ENCODE measurements at places on chromosomes 6 and 20. TPM values are rescaled to one million over a fixed set of nuclear protein-coding genes. Genes with fewer than 3 reads are reported as not detected.

The PPP1R16B gene
- total RNA-seq, result 16.8 TPM

DNA sequence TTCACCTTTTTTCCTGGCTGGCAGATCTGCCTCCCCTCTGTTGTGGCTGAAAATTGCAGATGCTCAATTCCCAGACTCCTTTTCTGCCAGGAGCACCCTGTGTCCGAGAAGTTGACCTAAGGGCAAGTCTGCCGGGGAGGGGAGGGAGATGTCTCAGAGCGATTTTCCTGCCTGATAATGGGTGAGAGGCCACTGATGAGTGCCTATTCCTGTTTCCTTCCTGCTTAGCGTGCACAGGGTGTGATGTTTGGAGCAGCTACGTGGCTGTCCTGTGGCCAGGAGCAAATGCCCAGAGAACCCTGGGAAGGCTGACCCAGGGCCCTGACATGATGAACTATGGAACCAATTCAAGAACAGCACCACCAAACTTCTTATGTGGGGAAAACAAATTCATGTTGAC, 22.5 kb downstream of the SOX4 start:
- no peak for DNase-seq

DNA sequence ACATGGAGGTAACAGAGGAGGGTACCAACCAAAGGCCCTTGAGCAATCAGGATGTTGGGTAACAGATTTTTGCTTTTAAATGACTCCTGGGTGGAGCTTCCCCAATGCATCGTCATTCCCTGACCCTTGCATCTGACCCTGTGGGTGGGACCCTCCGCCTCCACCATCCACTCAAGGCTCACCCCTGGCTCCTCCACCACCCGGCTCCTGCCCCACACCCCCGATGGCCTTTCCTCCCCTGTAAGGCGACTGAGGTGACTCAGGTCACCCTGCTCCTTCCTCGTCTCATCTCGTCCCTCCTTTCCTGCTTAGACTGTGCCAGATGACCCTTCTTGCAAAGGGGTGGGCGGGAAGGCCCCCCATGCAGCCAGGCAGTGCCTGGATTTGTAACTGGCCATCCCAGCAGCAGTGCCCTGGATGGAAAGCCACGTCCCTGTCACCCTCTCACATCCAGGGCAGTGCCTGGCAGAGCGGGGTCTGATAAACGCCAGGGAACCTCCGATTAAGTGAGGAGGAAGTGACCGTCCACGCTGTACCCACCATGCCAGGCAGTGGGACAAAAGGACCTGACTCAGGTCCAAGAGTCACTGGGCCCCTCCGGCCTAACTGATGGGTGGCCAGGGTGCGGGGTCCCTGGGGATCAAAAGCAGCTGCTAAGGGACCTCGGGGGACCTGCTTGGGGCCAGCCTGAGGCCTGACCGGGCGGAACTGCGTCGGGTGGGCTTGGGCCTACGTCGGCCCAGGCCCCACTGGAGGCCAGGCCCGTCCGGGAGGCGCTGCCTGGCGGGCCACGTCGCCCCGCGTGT, 624 bp upstream of the NPEPL1 start:
- DNase-seq, result no peak

- DNase-seq, result no peak
Observed at GRCh38 chr6:43402820-43403219, 24.5 kb upstream of the ABCC10 start.

GRCh38 chr20:13995086-13995665, at the start of gene MACROD2:
Gene MACROD2, plus strand, starts transcription at chr20:13995516.
- peak; percentile 47 for DNase-seq

- no peak for DNase-seq
Observed at GRCh38 chr20:49411221-49411925, 71.1 kb downstream of the KCNB1 start.

Measured in thymus (tissue), 14 donors.